AG09319 (cell line): ENCODE measurements at places on chromosomes 12 and 14.
A peak's percentile ranks its signal among the peaks of the same experiment; 100 is the strongest.

GRCh38 chr12:46386360-46386867 lies 13.8 kb upstream of the SLC38A2 start:
- DNase-seq: peak; percentile 78

DNA sequence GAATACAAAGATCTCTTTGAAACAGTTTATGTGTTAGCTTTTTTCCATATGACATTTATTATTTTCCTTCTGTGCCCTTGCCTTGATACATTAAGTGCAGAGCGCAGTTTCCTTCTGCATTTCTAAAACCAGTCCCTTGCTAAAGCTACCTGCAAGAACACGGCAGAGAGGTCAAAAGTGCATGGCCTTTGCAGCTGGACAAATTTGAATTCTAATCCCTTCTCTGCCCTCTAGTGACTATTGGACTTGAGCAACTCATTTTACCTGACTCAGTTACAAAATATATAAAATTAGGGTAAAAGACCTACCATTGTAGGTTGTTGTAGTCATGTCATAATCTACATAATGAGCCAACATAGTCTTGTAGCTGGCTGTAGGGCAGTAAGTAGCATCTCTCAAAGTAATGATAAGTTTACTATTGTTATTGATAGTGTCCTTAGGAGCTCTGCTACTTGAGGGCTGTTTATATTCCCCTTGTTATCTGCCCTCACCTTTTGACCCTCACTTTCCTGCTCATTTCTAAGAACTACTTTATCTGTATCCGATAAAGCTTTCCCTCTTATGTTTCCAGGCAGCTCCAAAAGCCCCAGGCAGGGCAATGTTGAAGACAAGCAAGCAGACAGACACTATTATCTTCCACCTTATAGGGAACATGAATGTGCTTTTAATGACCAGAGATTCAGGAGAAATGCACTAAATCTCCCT lies 120.0 kb upstream of the PDZRN4 start:
- DNase-seq: no peak

DNA sequence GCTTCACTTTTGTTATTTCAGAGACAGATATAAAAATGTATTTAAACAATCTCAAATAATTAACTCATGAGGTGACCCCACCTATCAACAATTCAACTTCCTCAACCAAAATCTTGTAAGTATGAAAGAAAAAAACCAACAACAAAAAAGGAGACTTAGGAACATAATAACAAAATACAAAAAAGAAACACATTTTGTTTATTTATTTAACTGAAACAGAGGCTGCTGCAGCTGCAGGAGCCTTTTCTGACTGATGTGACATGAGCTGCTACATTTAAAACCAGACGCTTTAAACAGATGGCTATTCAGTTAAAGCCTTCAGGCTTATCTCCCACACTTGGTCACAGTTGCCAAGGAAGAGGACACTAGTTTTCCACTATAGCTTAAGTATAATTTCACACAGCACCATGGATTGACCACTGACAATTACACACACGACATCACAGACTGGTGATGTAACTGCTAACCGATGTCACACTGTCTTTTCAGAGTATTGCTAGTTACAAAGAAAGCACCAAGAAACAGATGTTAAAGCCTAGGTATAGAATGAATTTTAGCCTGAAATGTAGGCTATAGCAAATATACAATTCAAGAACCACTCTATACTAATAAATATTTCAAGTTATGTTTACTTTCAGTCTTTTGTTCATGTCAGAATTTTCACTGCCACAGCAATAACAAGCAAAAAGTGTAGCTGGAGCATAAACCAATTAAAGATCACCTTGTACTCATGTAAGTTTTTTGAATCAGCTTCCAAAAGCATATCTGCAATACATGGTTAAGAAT lies 113.0 kb downstream of the MED13L start:
- DNase-seq: no peak

DNA sequence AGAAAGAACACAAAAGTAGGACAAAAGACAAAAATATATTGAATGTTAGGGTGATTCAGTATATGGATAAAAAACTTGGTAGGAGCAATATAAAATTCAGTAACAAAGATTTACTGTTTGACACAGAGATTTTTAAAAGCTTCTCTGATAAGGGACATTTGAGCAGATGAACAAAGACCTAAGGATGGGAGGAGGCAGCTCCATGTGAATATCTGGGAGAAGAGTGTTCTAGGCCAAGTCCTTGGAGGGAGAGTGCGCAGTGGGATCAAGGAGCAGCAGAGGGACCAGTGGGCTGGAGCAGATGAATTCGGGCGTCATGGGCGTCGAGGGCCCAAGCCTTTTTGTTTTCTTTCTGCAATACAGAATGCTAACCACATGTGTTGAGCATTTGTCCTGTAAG lies 174.4 kb downstream of the PRKCH start:
- no peak for DNase-seq

- DNase-seq: no peak
These were observed 3.8 kb downstream of the NR4A1 start for GRCh38 chr12:52054833-52055730.

GRCh38 chr12:92199819-92200576 lies 54.4 kb upstream of the BTG1 start:
- DNase-seq: no peak

DNA sequence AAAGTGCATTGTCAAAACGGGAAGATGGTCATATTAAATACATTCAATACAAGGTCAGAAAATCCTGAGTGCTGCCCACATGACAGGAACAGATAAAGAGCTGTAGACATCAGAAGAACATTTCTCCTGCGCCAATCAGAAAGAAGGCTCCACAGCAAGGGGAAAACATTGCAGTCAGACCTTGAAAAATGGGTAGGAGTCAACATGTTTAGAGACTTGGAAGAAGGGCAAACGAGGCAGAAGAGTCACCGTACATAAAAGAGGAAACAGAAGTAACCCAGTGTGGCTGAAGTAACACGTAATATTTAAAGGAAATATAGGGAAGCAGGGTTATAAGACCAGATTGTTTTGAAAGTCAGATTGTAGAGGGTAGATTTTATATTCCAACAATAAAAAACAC lies 11.9 kb downstream of the SPPL3 start:
- DNase-seq: no peak
